ENCODE measurements at places on chromosomes 5 and 9. TPM values are rescaled to one million over a fixed set of nuclear protein-coding genes. Genes with fewer than 3 reads are reported as not detected.

GRCh38 chr9:112338561-112338960 is 5.1 kb upstream of the PTBP3 start:
- no peak for DNase-seq

GRCh38 chr9:21295992-21296391 is 9.1 kb downstream of the IFNA5 start:
- no peak for DNase-seq

DNA sequence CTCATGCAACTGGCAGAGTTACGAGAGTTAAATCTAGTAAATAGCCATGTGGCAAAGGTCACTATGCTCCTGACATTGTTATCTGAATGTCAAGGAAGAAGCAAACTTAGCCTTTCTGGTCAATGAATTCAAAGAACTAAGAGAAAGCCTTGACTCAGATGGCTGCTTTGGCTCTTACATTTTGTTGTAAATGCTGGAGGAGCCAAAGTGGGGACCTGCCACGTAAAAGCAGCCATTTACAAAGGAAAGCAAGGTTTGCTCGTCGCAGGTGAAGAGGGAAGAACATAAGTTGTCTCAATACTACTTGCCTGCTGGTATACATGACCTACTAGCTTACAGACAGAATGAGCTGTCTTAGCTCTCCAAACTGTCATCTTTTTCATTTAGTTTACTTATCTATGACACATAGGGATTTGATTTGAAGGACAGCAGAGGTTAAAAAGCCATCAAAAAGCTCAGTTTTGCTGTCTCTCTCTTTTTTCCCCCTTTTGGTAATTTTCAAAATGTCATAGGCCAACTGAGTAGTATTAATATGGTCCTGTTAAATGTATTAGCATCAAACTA is 1052.8 kb upstream of the DMAC1 start:
- no peak for DNase-seq

The STK32A gene
- not detected for total RNA-seq

The BTNL8 gene
- not detected for total RNA-seq

DNA sequence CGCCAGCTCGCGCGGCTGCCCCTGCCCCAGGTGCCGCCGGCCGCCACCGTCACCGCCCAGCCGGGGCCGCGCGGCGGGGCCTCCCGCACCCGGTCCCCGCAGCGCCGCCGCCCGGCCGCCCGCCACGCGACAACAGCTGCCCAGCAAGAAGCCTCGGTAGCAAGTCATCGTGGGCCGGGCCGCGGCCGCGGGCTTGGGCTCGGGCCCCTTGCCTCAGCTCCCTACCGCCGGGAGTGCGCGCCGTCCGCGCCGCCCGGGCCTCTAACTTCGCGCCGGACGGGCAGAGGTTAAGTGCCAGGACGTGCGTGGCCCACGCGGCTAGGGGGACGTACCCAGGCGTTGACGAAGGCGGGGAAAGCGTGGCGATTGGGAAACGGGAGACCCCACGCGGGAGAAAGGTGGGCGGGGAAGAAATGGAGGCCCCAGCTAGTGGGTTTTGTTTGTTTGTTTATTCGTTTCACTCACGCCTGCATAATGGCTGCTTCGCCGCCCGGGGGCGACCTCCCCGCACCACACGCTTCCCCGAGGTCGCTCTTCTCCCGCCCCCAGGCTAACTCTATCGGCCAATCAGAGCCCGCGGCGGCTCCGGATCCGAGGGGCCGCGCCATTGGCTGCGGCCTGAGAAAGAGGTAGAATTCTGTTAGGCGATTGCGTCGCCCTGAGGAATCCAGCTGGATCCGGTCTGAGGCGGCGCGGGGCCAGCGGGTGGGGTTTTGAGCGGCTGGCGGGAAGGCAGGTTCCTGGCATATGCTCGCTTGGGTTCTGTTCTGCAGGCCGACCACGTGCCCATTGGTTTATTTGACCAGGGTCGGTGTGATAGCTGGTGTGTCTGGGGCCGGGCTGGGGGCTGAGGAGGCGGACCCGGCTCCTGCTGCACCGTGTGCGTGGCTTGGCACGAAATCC is at the start of gene NADK2:
TSS of gene NADK2 (minus strand) at position 295 of the 903 bp plus-strand sequence. CDS start at position 168, 127 bp downstream.
- DNase-seq, result peak; percentile 87

All from activated B cell treated with CpG ODN at 0.5 μM for 24 hours (primary cell).